Central memory CD4-positive, alpha-beta T cell (primary cell): ENCODE measurements at places on chromosomes 4 and X.

GRCh38 chrX:120736989-120737388 is 107.1 kb upstream of the C1GALT1C1 start:
- DNase-seq = no peak

DNA sequence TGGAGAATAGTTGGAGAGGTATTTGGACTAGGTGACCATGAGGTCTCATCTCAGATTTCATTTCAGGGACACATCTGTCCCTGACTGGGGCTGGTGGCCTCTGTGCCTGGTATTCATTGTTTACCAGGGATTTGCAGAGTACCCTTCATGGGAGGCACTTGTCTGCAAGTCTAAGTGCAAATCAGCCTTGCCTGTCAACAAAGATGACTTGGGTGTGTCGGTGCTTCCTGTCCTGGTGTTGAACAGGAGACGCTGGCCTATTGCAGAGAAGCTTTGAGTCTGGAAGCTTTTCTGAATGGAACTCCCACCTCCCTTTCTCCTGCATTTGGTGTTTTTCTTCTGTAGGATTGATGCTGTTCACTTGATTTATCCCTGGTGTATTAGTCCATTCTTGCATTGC is 104.1 kb downstream of the TNIP2 start:
- no peak for DNase-seq

DNA sequence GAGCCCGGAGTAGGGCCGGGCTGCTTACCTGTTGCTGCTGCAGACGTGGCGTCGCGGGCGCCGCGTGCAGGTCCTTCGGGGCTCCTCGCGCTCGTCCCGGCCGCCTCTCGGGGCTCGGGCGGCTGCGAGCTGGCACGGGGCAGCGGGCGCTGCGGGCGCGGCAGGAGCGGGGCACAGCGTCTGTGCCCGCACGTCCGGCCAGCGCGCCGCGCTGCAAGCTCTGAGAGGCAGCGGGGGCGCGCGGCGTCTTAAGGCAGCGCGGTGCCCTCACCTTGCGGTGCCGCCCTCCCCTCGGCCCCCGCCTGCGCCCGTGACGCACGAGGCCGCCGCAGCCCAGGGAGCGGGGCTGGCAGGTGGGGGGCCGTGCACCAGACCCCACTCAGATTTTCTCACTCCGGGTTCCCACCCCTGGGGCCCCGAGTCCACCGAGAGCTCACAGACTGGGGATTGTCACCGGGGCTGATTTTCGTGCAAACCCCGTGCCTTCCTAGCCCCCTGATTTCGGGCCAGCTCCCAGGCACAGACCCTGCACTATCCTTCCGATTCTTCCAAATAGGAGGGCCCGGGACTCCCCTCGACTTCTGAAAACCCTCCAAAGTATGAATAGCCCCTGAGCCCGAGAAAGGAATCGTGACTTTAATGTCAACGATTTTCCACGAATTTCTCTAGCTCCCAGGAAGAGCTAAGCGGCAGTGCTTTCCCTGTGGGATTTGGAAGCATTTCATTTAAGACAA is at the start of gene GPR101:
TSS of gene GPR101 (minus strand) at position 222 of the 734 bp plus-strand sequence. CDS start 2,321 bp downstream, outside the sequence.
- no peak for DNase-seq

DNA sequence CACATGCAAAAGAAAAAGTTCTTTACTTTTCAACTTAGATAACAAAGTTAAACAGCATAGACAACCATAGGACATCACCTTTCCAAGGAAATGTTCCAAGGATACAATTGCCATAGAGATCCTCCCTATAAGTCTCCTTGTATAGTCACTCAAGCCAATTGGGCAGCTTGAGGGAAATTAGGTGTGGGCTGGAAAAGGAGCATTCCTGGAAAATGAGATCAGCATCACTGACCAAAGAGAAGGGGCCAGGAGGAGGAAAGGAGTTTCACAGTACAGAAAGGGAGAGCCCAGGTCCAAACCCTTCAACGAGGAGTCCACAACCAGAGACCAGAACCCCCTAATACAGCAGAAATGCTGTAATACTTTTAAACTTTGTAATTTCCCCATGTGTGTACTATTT is 91.5 kb upstream of the PPARGC1A start:
- DNase-seq = no peak

GRCh38 chr4:6056976-6057766 is 38.9 kb upstream of the C4orf50 start:
- DNase-seq = no peak

DNA sequence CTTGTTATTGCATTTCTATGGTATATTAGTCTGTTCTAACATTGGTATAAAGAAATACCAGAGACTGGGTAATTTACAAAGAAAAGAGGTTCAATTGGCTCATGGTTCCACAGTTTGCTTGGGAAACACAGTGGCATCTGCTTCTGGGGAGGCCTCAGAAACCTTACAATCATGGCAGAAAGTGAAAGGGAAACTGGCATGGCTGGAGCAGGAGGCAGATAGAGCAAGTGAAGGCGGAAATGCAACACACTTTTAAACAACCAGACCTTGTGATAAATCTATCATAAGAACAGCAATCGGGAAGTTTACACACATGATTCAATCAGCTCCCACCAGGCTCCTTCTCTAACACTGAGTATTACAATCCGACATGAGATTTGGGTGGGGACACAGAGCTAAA is 346.6 kb upstream of the GNPDA2 start:
- DNase-seq = no peak

GRCh38 chr4:23889814-23890341 is at the start of gene PPARGC1A:
Gene PPARGC1A (minus strand): TSS chr4:23890047. CDS start chr4:23889957, 90 bp downstream.
- peak; percentile 4 for DNase-seq

GRCh38 chrX:55253528-55253927 is 11.2 kb downstream of the PAGE3 start:
- no peak for DNase-seq

DNA sequence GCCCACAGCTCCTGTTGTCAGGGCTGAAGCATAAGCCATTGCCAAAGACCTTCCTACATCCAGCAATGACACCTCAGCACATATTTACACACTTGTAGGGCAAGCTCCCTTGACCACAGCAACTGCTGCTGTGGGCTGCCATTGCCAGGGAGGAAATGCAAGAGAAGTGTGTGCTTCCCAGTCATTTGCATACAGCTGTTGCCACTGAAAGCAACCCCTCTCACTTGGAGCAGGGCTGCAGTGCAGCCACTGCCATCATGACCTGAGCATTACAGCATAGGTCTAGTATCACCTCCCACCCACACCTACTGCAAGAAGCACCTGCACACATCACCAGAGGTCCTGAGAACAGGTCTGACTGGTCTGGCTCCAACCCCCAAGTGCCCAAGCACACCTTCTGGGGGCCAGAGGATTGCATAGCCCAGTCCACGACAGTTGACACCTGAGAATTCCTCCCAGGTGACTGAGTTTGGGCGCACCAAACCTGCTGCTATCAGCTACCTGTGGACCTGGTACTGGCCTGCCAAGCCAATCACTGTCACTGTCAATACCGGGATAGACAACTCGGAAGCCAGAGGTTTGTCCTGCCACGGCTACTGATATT is 636.5 kb upstream of the SLIT2 start:
- no peak for DNase-seq

DNA sequence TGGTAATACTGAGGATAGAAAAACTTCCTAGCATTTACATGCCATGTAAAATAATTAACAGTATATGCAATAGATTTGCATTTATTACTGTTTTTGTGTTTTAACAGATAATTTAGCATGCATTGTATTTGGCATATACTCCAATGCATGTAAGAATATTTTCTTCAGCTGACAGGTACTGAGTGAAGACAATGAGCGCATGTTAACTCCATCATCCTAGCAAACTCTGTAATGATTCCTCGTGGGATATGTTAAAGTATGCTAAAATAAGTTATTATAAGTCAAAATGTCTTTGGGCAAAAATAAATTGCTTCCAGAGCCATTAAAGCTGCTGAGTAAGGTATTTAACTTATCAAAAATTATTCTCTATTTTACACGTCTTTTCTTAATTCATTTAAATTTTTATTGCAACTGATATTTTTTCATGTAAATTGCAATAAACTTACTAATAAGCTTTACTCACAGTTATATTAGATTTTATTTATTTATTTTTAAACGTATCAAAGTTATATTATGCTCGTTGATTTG is 616.4 kb upstream of the NDST4 start:
- DNase-seq = no peak

DNA sequence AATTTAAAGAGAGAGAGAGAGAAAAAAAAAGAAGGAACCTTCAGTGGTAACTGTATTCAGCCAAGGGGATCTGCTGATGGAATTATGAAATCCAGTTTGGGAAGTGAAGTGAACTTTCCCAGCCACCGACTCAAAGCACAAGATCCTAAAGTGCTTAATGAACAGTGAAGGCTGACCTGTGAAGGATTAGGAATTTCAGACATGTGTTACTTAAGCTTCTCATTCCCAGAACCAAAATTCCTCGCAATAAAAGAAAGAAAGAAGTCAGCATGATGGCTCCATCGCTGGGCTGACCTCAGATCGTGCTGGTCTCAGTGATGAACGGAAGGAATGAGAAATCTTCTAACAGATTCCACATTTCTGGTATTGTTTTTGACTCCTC is 135.2 kb downstream of the ARSF start:
- DNase-seq = no peak

DNA sequence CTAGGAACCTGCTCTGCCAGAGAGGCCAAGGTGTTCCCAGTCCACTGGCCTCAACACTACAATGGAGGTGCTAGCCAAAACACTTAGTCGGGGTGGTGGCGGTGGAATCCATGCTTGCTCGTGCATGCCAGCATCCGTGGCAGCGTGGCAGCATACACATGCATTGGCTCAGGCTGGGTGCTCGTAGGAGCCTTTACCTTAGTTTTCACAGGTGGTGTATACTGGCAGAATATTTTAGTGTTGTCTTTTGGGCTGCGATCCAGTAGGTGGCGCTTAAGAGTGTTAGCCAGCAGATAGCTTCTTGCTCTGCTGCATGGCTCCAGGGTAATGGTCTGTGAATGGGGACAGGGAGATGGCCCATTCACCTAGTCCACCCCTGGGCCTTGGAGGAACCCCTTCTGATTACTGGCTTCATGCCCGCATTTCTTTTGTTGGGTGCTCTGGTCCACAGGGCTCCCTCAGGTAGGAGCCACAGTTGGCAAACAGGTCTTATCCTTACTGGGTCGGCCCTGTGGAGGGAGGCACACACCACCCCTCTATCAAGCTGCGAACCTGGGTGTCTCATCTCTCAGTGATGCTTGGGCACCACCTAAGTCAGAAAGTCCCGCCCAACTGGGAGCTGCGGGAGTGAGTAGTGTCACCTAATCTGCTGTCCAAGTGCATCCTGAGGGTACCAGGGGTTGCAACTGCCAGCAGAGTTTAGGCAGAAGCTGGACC is 40.0 kb downstream of the RIPPLY1 start:
- peak; percentile 17 for DNase-seq

GRCh38 chr4:95638920-95639501 is 90.2 kb upstream of the UNC5C start:
- DNase-seq = no peak
